ENCODE measurements at places on chromosomes 7 and 10. TPM values are rescaled to one million over a fixed set of nuclear protein-coding genes. Genes with fewer than 3 reads are reported as not detected.
A peak's percentile ranks its signal among the peaks of the same experiment; 100 is the strongest.

DNA sequence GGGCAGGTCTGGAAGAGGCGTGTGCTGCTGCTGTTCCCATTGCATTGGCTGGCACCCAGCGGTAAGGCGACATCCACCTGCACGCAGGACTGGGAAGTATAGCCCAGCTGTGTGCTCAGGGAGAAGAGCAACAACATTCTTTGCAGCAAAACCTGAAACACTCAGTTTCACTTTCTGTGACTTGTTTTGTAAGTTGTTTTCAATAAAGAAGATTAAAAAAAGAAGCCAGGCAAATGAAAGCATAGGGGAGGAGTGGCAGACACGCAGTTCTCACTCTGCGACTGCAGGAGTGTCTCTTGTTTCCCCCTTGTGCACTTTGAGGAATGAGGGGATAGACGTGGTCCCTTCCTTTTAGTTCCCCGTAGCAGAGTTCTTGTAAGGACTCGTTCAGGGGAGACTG is 5.8 kb downstream of the FBH1 start:
- DNase-seq: no peak

- DNase-seq: no peak
Observed at GRCh38 chr7:41652267-41652666, 50.6 kb downstream of the INHBA start.

CYP3A4 gene
- 0.32 TPM for total RNA-seq

GRID2IP gene
- total RNA-seq: 0.08 TPM

SPDYE5 gene
- total RNA-seq: not detected

GRCh38 chr10:73229567-73229966 is 17.5 kb downstream of the DNAJC9 start:
- DNase-seq: no peak

GRCh38 chr10:122055252-122055651 is 66.3 kb downstream of the TACC2 start:
- no peak for DNase-seq

- no peak for DNase-seq
Observed at GRCh38 chr7:81098213-81098612, 179.4 kb upstream of the SEMA3C start.

DNA sequence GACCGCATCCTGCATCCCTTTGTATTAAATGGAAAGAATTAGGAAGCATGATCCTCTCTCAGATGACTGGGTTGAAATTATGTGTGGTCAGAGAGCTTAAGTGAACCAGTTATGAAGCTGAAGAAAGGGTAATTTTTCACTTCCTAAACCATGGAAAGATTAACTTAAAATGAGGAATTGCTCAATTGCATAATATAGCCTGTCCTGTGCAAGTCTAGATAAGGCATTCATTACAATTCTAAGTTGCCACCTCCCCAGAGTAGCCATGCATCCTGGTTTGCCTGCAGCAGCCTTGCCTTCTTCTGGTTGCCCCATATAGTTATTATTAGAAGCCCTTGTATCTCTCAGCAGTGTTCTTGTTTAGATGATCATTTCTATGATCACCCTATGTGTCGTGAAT is 45.3 kb downstream of the STARD3NL start:
- DNase-seq: no peak

- DNase-seq: no peak
Observed at GRCh38 chr10:13972609-13973008, 358.1 kb downstream of the FRMD4A start.

DNA sequence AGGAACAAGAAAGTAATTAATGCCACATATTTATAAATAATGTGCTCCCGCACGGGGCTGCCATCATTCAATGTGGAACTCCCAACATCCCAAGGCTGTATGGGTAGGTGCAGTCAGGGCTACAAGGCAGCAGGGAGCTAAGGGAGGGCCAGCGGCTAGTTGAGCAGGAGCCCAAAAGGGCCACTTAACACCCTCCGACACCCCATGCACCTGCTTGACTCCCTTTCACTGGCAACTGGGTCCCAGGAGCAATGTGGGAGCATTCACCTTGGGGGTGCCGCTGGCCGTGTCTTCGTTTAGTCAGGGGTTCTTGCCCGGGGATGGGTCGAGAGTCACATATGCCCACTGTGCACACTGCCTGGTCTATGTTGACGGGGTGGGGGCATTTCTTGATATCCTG is 27.9 kb downstream of the SCART1 start:
- DNase-seq: no peak

ATXN7L1 gene
- total RNA-seq: 6.0 TPM

DNA sequence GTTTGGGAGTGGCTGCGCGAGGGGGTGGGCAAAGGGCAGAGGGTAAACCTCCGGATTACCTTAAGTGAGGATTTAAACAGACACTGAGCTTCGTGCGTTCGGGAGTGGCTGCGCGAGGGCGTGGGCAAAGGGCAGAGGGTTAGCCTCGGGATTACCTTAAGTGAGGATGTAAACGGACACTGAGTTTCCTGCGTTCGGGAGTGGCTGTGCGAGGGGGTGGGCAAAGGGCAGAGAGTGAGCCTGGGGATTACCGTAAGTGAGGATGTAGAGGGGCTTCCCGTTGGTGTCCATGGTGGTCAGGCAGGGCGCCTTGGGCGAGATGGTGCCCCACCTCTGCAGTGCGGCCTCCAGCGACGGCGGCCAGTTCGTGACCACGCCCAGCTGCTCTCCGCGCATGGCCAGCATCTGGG is 275.8 kb downstream of the DIP2C start:
- DNase-seq: no peak

GRCh38 chr10:33759191-33759590 is 424.7 kb upstream of the NRP1 start:
- DNase-seq: no peak

DNA sequence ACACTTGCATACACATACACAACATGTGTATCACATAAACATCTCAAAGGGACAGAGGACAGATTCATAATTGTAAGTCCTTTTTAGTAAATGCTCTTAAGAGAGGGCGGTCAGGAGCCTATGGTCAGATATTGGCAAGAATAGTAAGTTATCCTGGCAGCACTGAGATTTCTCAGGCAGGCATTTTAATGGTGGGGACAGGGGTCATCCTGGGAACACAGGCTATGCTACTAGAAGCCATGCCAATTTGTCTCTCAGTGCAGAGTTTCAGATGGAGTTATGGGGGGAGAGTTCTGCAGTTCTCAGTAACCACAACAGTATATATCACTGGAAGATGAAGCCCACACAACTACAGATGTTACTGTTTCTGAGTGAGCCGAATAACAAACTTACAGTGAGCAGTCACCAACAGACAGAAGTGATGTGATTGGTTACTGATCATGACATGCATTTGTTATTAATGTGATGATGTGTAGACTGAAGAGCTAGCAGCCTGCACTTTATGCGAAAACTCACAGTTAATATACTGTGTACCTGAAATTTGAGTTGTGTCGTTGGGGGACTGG is 16.4 kb downstream of the ZNF487 start:
- no peak for DNase-seq

PCBD1 gene
- total RNA-seq: 116 TPM

- DNase-seq: no peak
Observed at GRCh38 chr10:31215052-31215451, 104.0 kb upstream of the ZEB1 start.

- DNase-seq: peak; percentile 91
Observed at GRCh38 chr10:21526188-21526859, 842 bp upstream of the SKIDA1 start.

CHN2 gene
- 4.8 TPM for total RNA-seq

EIF4H gene
- 219 TPM for total RNA-seq

DNA sequence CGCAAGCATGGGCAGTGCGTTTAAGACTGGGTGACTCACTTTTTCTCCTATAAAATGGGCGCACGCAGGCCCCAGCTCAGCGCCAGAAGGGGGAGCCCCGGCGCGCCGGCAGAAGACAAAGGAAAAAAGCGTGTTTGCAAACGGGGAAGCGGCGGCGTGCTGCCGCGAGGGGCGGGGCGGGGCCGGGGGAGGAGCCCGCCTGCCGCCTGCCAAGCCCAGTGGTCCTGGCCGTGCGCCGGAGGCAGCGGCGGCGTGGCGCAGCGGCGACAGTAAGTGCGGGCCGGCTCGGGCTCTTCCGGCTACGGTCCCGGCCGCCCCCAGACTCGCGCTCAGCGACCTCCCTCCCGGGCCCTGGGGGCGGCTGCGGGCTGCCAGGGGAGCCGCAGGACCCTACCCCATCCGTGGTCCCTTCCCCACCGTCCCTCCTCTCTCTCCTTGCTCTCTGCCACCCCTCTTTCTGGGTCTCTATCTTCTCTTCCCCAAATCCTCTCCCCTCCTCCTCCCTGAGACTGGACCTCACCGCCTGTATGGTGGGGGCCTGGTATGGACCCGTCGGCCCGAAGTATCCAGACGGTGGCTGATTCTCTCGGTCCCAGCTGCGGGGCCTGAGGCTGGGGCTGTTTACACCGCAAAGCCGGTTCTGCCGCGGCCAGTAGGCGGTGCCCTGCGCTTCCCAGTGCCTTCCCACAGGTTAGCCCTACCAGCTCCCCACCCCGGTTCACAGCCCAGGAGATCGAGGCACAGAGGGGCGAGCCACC is at the start of gene SLC29A3:
Gene SLC29A3, plus strand, starts transcription at position 218 of the 758 bp plus-strand sequence. Its CDS starts 51 bp downstream, at position 269.
- DNase-seq: peak; percentile 84

DNA sequence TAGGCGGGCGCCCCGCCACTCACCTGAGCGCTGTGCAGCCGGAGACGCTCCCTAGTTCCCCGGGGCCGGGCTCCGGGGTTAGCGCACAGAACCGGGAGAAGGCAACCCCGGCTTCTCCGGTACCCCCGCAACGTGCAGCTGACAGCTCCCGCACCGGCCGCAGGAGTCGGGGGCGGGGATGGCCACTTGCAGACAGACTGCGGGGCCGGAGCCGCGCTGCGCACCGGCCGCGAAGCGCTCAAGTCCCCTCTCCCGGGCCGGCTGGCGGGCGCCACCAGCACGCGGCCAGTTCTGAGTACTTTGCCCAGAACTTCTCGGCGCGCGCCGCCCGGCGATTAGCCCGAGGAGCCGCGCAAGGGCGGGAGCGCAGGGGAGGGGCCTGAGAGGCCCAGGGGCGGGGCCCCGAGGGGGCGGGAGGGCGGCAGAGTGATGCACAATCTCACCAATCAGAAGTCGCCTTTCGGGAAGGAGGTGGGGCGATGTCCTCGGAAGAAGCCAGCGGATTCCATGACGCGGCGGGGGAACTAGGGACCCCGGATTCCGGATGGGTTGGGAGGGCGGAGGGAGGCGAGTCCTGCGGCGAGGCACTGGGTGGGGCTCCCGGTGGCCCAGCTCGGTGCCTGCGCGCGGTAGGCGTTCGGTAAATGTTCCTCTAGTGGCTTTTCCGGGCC is at the start of gene OSBPL3:
Gene OSBPL3, minus strand, starts transcription at position 316 of the 671 bp plus-strand sequence. CDS start 87,706 bp downstream, outside the sequence.
- peak; percentile 96 for DNase-seq

- no peak for DNase-seq
Observed at GRCh38 chr10:58475322-58476277, 37.1 kb upstream of the BICC1 start.

KEL gene
- total RNA-seq: 0.15 TPM

SHH gene
- not detected for total RNA-seq

- DNase-seq: no peak
Observed at GRCh38 chr10:110864662-110865140, 7.0 kb upstream of the PDCD4 start.

RARRES2 gene
- total RNA-seq: 178 TPM

GPR146 gene
- 17.7 TPM for total RNA-seq

- no peak for DNase-seq
Observed at GRCh38 chr10:126586128-126586527, 84.4 kb downstream of the C10orf90 start.

CHCHD3 gene
- 145 TPM for total RNA-seq

- peak; percentile 29 for DNase-seq
Observed at GRCh38 chr7:88759230-88760135, at the start of gene ZNF804B. Gene ZNF804B, plus strand, starts transcription at chr7:88759700. Its CDS starts 277 bp downstream, at chr7:88759977.

RHBDD2 gene
- total RNA-seq: 26.5 TPM

- DNase-seq: no peak
Observed at GRCh38 chr7:20747001-20747400, 39.7 kb downstream of the SP8 start.

GRCh38 chr10:21870849-21871248 is 132.7 kb downstream of the DNAJC1 start:
- DNase-seq: no peak

DNA sequence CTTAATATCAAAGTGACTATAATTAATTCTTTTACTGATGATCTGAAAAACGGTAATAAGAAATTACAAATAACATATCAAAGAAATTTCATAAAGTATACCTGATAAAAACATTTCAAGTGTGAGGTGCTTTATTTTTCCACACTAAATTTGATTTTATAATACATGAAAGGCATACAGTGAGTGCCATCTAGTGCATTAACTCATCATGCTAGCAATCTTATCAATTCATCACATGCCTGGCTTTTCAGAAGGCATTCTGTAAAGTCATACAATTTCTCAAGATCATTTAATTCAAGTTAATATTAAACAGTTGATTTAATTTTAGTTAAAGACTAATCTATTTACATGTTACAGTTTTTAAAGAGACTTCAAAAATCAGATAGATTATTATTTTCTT is 1020.9 kb downstream of the GATA3 start:
- DNase-seq: no peak

GRCh38 chr10:42973870-42974692 is 102.8 kb upstream of the RET start:
- DNase-seq: no peak

KLF14 gene
- total RNA-seq: not detected

GRCh38 chr7:108038986-108039385 is 36.0 kb upstream of the LAMB1 start:
- no peak for DNase-seq

- DNase-seq: no peak
Observed at GRCh38 chr7:94449151-94449725, 54.5 kb downstream of the COL1A2 start.

NKX1-2 gene
- total RNA-seq: not detected

GRCh38 chr7:119392-120163 is 72.8 kb upstream of the FAM20C start:
- DNase-seq: no peak

BAIAP2L1 gene
- total RNA-seq: 2.4 TPM

- DNase-seq: no peak
Observed at GRCh38 chr10:104099941-104100340, 14.3 kb upstream of the COL17A1 start.

- DNase-seq: no peak
Observed at GRCh38 chr10:30420766-30421165, 13.2 kb upstream of the MAP3K8 start.

GRCh38 chr10:121455377-121455776 is 142.9 kb downstream of the FGFR2 start:
- DNase-seq: no peak

DNA sequence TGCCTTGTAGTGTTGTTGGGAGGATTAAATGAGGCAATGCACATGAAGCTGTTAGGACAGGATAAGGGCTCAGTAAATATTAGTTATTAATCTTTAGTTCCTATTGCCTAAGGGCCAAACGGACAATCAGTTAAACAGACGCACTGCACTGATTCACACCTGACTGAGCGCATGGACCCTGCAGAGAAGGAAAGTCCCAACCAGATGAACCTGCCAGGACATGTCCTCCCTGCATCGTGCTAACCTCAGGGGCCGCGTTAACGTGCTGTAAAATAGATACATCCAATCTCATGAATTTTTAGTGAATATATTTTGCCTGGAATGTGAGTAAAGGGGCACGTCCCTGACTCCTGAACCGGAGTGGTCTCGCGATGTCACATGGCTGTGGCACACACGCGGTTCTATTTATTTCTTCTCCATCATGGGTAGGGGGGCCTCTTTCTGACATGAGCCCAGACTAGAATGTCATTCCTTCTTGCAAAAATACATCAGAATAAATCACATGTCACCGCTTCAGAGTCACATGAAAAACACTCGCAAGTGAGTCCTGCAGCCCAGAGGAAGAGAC is 12.3 kb downstream of the ADARB2 start:
- DNase-seq: no peak
